ENCODE measurements at places on chromosomes 12 and 14.

- DNase-seq = no peak
Observed at GRCh38 chr12:47155457-47156166, 75.9 kb upstream of the AMIGO2 start.

GRCh38 chr14:38042322-38042721 is 165.4 kb upstream of the SSTR1 start:
- peak; percentile 36 for DNase-seq

GRCh38 chr12:94172973-94173372 is 24.6 kb downstream of the PLXNC1 start:
- no peak for DNase-seq

DNA sequence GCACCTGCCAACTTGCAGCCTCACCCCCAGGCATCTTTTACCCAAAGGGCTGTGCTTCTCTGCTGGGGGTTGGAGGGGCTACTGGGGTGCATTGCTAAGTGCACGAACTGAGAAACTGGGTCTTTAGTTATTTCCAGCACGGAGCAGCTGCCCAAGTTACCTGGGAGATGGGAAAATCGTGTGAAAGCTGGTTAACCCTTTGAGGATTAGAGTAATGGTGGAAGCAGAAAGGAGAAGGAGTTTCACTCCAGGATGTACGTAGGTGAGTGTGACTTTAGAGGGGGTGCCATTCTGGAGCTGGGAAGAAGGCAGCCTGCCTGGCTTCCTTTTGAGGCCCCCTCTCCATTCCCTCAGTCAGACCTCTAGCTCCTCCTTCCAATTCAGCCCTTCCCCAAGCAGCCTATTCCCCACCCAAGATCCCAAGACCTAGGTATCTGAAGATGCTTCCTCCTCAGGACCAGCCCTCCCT is 1.0 kb upstream of the ADCY6 start:
- no peak for DNase-seq

DNA sequence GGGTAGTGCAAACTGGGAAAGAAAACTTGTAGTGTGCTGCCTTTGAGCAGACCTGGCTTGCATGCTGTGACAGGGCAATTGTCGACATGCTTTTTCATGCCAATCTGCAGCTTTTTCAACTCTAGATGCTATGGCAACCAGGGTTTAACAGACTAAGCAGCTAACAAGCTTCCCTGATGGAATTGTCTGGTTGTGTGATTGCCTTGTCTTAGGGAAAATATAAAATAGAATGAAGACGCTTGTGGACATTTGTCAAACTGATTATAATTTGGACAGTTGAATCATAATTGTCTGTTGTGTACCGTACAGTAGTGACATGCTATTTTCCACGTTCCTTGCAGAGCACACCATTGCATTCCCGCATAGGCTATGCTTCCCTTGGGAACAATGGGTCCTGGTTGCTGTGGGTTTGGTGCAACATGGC is 113.0 kb downstream of the FOXG1 start:
- no peak for DNase-seq

- peak; percentile 54 for DNase-seq
Observed at GRCh38 chr14:52352061-52352491, 38.0 kb downstream of the PTGER2 start.

DNA sequence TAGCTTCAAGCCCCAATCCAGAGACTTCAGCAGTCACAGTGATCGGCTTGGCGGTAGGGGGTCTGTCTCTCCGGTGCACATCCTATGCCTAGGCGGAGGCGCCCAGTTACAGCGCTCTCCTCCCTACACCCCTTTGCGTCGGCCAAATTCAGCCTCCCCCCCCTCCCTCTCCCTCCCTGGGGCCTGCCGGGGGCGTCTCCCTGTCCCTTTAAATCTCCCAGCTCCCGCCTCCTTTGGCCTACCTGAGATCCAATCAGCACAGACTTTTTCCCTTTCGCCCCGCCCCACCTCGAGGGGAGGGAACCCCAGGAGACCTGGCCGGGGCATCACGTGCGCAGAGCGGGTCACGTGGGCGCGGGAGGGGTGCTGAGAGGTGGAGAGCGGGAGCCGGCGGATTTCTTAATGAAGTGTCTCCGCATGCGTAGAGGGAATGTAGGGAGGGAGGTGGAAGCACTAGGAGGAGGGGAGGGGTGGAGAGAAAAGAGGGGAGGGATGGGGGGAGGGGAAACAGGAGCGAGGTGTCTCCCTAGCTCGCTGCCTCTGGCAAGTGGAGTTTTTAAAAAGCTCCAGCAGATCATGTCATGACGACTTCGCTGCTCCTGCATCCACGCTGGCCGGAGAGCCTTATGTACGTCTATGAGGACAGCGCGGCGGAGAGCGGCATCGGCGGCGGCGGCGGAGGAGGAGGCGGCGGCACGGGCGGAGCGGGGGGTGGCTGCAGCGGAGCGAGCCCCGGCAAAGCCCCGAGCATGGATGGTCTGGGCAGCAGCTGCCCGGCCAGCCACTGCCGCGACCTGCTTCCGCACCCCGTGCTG is at the start of gene HOXC13:
HOXC13 (plus strand) TSS at position 506 of the 815 bp plus-strand sequence; CDS start at position 582, 76 bp downstream.
- DNase-seq = peak; percentile 14

DNA sequence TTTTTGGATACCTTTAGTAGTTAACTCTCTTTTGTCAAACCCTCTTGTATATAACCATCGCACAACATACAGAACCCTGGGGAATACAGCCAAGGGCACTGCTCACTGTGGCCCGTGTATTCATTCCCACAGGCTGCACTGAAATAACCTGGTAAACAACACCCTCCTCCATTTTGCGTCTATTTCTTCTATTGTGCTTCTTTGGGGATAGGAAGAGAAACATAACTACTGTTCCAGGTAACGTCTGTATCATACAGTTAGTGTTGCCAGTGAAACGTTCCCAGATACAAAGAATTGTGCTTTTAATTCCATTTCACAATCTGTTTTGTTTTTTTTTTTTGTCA is 9.6 kb downstream of the C12orf76 start:
- no peak for DNase-seq
